ENCODE measurements at places on chromosomes 2 and 18.

- no peak for DNase-seq
These were observed 1679.0 kb downstream of the SUCLG1 start for GRCh38 chr2:82780050-82780449.

- DNase-seq = peak; percentile 20
These were observed 41.9 kb upstream of the SCN9A start for GRCh38 chr2:166417669-166418068.

DNA sequence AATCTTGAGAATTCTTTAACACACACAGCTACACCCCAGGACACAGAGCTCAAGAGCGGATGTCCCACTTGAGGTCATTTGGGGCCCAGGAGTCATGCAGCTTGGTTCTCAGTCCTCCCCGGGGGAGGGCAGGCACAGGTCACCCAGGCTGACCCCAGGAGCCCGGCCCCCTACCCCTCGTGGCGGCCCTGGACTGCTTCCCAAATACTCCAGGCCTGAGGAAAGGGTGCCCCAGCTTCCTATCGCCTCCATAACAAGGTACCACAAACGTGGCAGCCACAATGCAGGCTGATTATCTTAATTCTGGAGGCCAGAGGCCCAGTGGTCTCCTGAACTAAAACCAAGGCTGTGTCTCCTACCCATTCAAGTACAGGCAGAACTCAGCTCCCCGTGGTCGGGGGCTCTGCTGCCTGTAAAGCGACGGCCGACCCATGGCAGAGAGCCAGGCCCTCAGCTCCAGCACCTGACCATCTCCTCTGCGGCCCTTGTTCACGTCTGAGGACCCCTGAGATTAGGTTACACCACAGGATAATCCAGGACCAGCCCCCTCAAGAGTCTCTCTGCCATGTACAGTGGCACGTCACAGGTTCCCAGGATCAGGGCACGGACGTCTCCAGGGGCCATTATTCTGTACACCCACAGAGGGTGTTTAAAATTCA, 10.5 kb downstream of the SLC66A2 start:
- DNase-seq = no peak

DNA sequence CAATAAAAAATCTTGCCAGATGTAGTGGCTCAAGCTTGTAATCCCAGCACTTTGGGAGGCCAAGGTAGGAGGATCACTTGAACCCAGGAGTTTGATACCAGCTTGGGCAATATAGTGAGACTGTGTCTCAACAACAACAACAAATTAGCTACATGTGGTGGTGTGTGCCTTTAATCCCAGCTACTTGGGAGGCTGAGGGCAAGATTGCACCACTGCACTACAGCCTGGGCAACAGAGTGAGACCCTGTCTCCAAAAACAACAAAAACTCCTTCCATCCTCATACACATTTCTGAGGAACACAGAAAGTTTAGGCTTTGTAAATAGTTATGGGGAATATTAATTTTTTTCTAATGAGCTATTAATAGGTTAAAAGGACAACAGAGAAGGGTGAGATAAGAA, 17.0 kb downstream of the PDE6D start:
- DNase-seq = no peak

GRCh38 chr2:85834466-85834865, 54.3 kb downstream of the ST3GAL5 start:
- no peak for DNase-seq

- no peak for DNase-seq
These were observed 4.9 kb upstream of the PHLPP1 start for GRCh38 chr18:62710417-62710816.

DNA sequence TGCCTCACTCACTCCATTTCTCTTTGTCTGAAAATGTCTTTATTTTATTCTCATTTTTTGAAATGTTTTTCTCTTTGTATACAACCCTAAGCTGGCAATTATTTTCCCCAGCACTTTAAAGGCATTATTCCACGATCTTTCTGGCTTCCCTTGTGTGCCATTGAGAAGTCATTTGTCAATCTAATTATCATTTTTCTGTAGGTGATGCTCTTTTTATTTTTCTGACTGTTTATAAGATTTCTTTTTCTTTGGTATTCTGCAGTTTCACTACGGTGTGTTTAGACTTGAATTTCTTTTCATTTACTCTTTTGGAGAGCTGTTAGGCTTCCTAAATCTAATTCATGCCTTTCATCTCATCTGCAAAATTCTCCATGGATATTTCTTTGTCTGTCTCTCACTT, 8.1 kb downstream of the SCYGR4 start:
- DNase-seq = no peak

DNA sequence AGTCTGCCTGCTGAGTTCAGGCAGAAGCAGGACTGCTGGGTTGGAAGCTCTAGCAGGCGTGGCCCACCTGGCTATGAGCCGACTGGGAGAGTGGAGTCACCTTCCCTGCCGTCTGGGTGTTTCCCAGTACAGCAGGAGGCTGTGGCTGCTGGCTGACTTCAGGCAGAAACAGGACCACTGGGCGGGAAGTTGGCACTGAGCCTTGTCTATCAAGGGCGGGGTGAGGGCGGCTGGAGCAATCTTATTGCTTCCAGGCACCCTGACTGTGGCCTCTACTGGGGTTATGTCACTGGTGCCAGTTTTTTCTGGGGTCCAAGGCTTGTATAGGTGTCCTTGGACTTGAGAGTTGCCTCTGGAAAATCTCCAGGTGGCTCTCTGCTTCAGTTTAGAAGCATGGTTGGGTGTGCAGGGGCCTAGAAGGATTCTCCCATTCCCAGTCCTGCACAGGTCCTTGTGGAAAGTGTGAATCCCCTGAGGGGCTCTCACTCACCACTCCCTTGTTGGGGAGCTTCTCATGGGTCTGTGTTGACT, 30.5 kb downstream of the LTBP1 start:
- no peak for DNase-seq

Data from midbrain (tissue), 1 donor.